ENCODE measurements at places on chromosomes 2 and 18.

- peak; percentile 57 for DNase-seq
Observed at GRCh38 chr2:83686863-83687262, 772.2 kb downstream of the SUCLG1 start.

DNA sequence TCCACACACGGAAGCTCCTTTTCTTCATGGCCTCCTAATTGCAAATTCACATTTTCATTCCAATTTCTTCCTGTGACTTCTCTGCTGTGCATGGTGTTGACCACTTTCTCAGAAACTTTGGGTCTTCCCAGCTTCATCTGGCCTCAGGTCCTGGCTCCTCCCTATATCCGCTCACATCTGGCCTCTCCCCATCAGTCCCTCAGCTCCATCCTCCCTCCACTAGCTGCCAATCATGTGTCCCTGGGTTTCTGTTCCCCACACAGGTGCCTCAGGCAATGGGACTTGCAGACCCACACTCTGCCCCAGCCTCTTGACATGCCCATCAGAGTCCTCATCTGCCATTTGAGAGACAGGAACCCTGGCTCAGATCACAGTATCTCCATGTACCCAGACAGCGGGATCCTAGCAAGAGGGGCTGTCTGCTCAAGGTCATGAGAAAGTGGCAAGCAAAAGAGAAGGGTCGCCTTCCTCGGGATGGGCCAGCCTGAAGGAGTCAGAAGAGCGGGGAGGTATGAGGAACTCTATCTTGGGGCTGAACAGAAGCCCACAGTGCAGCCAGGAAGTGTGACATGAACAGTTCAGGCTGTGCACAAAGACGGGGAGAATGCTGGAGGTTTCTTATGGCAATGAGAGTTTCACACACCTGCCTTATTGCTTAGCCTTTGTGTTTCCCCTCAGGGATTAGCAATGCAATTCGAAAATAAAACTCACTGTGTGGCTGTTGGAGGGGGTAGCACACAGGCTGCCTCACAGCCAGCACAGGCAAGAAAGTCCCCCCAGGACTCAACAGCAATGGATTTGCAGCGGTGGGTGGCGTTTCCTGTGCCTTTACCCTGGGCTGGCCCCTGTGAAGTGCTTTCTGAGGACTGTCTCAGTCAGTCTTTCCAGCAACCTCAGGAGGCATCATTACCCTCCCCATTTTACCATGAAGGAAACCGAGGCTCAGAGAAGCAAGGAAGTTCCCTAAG lies 69.5 kb downstream of the COPS8 start:
- no peak for DNase-seq

- DNase-seq = no peak
Observed at GRCh38 chr18:75226956-75227316, 16.3 kb downstream of the TSHZ1 start.

DNA sequence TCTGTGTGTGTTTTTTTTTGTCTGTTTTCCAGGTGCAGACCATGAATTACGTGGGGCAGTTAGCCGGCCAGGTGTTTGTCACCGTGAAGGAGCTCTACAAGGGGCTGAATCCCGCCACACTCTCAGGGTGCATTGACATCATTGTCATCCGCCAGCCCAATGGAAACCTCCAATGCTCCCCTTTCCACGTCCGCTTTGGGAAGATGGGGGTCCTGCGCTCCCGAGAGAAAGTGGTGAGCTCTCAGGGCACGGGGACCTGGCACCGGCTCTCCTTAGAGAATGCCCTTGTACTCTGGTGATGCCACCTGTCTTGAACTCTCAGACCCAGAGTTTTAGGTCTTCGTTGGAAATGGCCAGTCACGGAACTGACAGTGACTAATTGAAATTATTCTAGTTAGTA lies 19.1 kb downstream of the LPIN1 start:
- no peak for DNase-seq

DNA sequence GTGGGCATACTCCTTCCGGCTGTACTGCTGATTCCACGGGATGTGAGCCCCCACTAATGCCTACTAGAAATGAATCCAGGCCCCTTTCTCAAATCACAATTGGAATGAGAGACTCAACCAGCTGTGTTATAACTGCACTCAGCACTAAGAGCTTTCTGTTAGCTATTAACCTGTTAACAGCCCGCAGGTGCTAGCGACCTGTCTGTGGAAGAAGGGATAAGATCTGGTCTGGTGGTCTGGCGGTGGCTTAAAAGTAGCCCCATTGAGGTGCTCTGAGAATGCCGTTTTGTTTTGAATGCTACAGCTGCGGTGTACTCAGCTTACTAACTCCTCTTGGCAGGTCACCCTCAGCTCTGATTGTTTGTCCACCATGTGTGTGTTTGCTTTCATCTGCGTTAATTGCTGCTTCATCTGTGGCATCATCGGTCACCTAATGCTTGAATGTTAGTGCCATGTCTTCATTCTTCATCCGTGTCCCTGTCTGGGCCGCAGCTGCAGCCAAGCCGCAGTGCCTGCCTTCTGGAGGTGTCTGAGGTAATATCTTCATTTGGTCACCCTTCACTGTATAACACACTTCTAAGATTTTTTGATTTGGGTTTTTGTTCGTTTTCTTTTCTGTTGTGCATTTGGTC lies 16.3 kb downstream of the RAB12 start:
- no peak for DNase-seq

DNA sequence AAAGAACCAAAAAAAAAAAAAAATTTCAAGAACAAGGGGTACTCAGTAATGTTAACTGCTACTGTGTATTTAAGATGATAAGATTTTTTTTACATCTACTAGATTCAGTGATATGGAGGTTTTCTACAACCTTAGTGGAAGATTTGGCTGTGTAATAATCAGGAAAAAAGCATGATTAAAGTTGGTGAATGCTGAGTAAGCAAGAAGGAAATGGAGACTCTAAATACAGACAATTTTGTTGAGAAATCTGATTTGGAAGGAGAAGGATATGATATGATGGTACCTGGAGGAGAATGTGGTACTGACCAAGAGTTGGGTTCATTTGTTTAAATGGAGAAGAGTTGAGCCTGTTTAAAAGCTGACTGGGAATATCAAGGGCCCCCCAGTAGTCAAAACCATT lies 125.1 kb downstream of the WDPCP start:
- DNase-seq = no peak

GRCh38 chr2:232458051-232458660 lies 2.2 kb downstream of the ALPI start:
- DNase-seq = peak; percentile 28

DNA sequence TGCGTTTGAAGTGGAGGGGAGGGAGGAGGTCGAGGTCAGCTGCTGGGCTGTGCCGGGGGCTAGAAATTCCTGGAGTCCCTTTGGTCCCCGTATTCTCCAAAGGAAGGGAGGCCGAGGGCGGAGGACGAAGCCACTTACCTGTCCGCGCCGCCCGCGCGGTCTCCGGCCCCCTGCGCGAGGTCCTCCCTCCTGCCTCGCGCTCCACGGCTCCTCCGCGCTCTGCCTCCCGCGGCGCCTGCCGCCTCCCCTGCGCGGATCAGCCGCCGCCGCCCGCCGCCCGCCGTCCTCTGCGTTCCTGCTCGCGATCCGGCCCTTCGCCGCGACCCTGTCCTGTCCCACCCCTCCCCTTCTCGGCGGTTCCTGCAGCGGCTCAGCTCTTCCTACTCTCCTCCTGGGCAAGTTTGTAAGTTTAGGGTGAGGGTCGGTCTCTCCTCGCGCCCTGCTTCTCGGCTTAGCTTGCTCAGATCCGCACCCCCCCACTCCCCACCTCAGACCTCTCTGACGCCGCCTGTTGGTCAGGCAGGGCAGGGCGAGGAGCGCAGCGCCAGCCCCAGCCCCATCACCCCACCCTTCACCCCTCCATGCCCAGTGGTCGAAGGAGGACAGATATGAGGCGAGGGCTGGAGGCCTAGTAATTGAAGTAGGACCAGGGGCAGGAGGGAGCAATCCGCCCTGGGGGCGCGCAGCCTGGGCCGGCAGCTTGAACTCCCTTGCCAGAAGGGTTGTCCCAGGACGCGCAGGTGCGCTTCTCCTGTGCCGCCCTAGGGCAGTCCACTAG lies 9.7 kb upstream of the SKOR2 start:
- DNase-seq = no peak

DNA sequence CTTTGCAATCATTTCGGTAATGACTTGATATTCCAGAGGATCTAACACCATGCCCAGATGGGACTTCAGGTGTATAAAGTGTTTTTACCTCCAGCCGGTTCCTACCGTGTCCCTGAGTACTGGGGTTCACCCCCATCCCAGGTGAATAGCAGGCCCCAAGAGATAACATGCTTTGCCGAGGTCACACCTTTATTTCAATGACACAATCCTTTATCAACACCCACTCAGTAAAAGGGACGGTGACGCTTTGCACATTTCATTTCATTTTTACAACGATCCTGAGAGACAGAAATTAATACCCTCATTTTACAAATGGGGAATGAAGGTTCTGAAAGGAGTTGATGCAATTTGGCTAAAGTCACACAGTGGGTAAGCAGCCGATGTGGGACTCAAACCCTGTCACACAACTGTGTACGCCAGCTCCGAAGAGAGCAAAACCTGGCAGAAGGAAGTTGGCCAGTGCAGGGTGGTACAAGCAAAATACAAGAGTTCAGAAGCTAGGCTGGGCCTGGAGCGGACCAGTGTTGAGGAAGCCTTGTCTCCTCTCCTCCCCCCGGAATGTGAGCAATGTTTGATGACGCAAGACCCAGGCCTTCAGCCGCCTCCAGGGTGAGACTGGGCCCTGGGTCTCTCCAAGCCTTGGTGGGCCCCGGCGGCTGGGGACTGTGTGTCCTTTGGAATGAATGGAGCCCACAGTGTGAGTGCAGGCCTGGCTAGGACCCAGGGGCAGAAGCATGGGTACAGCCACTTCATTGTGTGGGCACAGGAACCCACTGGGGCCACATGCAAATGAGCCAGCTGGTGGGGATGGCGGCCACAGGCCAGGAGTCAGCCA lies 139.6 kb upstream of the MYCN start:
- no peak for DNase-seq

Measured in left lobe of liver (tissue), 2 donors.